Stimulated activated CD8-positive, alpha-beta memory T cell treated with anti-CD3 and anti-CD28 coated beads, Interleukin-2, amount 100 ng/mL, for 1 hour (primary cell): ENCODE measurements at places on chromosomes 16 and 17.

DNA sequence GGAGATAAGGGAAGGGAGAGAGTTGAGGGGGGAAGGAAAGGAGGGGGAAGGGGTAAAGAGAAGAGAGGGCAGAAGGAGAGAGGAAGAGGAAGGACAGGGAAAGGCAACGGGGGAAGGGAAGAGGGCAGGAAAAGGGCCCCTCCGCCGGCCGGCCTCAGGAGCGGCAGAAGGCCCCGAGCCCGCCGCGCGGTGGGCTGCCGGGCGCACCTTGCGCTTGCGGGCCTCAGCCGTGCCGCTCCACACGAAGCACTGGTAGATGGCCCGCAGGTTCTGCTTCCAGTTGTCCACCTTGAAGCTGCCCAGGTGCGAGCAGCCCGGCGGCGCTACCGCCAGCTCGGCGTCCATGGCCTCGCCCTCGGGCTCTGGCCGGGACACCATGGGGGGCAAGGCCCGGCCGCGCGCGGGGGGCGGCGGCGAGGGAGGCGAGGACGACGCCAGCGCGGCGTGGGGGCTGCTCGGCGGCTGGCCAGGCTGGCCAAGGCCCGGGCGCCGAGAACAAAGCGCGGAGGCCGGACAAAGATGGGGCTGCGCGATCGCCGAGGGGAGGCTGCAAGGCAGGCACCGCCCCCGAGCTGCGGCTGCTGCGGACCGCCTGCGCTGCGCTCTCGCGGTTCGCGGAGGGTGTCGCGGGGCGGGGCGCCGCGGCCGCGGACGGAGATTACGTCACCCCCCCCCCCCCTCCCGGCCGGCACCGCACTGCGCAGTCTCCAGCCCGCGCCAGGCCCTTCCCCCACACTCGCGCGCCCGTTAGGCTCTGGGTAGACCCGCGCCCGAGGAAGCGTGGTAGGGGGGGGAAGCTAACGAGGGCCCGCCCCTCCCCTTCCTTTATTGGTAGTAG lies at the start of gene USP22:
TSS of gene USP22 (minus strand) at position 554 of the 838 bp plus-strand sequence. CDS start at position 378, 176 bp downstream.
- DNase-seq = no peak

- DNase-seq = no peak
Measured at GRCh38 chr17:80792373-80792781, 199.3 kb upstream of the CHMP6 start.

DNA sequence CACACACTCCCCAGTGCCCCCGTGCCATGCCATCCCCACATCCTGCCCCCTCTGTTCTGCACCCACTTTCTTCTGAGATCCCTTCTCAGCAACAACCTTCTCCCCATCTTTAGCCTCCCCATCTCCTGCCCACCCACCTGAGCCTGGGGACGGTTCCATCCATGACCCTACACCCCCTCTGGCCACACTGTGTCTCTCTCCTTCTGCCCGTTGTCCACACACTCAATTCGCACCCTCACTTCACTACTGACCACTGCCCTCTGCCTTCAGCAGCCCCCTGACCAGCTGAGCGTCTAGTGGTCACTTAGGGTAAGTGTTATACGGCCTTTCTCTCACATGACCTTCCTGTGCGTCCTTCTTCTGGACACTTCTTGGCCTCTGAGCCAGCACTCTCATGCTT lies 6.1 kb downstream of the ARHGAP27 start:
- no peak for DNase-seq

DNA sequence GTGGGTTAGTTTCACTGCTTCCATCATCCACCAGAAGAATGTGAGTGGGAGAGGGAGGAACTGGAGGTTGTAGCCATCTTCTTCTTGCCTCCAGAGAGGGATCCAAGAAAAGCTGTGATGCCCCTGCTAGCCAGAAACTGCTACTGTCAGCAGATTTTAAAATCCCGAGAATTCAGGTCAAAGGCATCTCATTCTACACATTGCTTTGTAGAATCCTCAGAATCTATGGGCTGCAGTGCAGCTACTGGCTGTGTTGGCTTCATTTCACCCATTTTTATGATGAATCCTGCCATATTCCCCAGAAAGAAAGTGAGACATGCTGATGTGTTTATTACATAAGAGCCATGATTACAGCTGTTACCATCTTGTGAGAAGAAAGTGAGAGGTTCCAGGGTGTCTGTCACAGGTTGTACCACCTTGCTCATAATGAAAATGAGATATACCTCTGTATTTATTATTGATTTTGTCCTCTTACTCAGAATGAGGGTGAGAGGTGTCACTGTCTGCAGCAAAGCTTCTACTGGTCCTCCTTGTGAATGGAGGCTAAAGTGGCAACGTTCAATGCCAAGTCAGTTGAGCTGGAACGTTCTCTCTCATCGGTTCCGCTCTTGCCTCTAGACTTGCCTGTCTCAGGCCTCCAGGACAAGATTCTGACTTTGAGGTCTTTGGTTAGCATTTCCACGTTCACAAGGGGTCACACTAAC lies 50.1 kb upstream of the MYH10 start:
- DNase-seq = no peak
